ENCODE measurements at places on chromosomes 13 and 19.

GRCh38 chr19:49331616-49332055 lies 3.6 kb upstream of the CD37 start:
- DNase-seq = peak; percentile 29

GRCh38 chr19:9456018-9456689 lies 20.8 kb upstream of the ZNF266 start:
- no peak for DNase-seq

- DNase-seq = no peak
These were observed 15.2 kb downstream of the COL4A2 start for GRCh38 chr13:110322126-110322827.

DNA sequence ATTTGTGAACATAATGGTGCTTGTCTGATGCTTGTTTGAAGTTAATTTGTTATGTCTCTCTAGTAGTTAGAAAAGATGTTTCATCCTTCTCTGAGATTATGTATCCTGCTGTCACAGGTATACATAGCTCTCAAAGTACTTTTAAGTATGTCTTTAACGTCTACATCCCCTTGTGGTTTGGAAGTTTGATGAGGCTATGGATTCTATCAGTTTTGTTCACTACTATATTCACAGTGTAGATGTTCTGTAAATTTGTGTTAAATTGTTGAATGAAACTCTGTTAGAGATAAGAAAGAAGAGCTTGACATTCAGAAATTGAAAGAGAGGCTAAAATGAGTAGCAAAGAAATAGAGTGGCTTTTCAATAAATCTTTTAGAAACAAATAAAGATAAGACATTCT lies 304.6 kb upstream of the MIR17HG start:
- no peak for DNase-seq

- no peak for DNase-seq
These were observed 154.6 kb upstream of the IPO5 start for GRCh38 chr13:97798836-97799235.

DNA sequence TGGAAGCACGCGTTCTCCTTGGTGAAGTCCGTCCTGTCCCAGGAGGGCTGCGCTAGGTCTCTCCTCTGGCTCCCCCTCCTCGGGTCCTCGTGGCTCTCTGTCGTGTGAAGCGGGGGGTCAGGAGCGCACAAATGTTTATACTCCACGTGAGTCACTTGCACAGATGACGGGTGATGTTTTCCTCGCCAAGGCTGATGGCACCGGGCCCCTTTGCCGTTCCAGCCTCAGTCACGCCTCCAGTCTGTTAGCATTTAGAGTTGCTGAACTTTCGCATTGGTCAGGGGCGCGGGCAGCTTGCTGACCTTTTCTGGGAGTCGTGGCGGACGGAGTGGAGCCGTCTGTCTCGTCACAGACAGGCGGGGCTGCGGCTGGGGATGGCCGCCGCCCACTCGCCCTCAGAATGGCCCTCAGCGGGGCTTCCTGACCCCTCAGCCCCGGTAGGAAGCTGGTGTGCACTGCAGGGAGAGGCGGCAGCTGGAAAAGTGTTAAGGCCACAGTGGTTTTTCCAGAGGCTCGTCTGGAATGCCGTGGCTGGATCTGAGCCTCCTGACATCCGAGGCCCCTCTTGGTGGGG lies 13.7 kb downstream of the KLHL26 start:
- DNase-seq = no peak

DNA sequence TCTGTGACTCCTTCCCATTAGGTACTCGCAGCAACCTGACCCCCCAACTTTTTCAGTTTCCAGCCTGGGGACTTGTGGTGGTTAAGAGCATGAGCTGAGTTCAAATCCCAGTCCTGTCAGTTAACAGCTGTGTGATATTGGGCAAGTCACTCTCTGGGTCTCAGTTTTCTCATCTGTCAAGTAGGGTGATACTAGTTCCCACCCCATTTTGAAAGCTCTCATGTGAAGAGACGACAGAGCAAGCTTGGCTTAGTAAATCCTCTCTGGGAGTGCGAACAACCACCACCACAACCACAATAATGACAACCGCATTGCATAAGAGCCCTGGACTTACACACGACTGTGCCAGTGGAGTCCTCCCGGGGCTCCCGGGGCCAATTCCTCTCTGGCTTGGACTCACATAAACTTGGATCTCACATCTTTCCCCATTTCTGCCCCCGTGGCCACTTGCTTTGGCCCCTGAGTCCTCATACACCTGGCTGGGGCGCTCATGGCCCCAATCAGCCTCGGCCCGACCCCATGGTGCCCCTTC lies 454 bp downstream of the BLVRB start:
- DNase-seq = no peak

GRCh38 chr19:2475018-2475701 lies 767 bp upstream of the GADD45B start:
- DNase-seq = peak; percentile 32

DNA sequence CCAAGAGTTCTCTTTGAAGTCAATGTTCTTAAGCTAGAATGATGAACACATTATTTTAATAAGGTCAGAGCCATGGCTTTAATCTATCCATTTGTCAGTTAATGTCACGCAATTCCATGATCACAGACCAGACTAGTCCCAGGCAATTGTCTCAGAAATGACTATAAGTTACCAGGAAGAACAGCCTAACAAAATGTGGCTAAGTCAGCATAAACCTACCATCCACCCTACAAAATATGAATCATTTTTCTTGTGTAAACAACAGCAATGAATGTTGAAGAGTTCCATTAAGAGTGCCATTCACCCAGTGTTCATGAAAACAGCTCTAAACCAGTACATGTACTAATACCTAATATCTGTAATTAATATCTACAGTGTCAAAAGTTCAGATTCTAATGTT lies 127.5 kb downstream of the KCTD12 start:
- DNase-seq = no peak

- DNase-seq = no peak
These were observed 16.4 kb upstream of the EMP3 start for GRCh38 chr19:48308631-48309586.

DNA sequence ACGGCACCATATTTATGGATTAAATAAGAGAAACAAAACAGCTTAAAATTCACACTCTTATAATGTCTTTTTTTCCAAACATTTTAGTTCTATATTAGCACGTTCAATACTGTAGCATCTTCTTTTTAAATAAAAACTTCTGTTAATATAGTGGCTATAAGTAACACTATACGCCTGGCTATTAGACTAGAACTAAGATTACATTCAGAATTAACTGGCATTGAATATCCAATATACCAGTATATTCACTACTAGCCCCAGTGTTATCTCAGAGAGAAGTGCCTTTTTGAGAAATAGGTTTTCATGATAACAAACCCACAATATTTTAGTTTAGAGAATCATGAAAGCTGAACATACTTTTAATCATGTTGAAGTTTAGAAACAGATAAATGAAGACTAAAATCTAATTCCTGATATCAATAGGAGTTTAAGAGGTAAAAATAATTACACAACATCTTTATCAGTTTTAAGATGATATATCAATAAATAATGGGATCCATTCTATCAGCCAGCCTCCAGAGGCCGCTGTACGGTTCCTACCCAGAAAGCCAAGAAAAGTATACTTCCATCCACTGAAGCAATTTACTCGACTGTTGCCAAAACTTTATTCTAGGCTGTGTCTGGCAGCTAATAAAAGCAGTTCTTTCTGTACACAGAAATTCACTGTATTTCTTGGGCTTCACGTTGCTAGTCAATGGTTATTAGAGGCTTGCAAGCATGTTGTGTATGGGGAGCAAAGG lies 1113.4 kb upstream of the MIR17HG start:
- no peak for DNase-seq

DNA sequence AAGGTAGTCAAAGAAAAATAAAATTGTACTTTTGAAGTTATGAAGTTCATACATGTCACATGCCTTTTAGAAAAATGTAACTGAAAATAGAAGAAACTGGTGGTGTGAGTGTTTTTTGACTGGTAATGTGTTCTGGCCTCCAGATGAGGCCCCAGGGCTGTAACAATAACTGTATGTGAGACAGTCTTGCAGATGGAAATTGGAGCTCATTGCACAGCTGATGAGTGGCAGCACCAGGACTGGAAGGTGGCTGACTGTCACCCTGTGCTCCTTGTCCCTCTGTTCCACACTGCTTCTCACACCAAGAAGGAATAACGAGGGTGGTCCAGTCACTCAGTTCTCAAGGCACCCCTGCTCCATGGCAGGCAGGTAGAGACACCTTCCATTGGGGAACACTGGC lies 215.6 kb downstream of the SLC7A1 start:
- DNase-seq = no peak

DNA sequence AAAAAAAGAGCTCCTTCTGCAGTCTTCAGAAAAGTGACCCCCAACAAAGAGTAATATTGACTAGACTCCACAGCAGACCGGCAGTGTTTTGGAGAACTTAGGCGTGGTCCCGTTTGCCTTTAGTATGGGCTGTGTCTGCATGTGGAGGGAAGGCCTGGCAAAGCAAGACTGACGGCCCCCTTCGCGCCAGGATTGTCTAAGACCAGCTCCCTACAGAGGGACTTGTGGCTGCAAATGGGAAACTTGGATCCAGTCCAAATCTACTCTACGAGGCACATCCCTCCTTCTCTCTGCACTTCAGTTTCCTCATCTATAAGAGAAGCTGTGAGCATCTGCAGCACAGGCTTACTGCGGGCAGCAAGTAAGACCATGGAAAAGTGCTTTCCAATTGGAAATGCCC lies 350.0 kb downstream of the ZNF536 start:
- no peak for DNase-seq

DNA sequence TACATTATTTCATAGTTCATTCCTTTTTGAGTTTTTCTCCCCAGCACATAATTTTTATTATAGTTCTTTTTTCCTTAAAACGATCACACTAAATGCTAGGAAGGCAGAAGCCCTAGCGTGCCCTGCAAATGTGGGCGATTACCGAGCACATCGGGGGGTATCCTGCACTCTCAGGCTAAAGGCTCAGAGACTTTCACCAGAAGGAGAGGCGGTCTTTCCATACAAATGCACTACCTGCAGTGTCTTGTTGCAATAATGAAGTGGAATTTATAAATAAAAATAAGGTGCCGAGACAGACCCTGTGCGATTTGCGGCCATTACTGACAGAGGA lies 29.3 kb upstream of the SPACA7 start:
- DNase-seq = no peak

- DNase-seq = no peak
These were observed 102.2 kb upstream of the TUBA3C start for GRCh38 chr13:19283836-19284235.

- DNase-seq = peak; percentile 27
These were observed 6.7 kb upstream of the PLIN4 start for GRCh38 chr19:4524808-4525562.

- no peak for DNase-seq
These were observed 93.1 kb downstream of the KL start for GRCh38 chr13:33109271-33109697.

DNA sequence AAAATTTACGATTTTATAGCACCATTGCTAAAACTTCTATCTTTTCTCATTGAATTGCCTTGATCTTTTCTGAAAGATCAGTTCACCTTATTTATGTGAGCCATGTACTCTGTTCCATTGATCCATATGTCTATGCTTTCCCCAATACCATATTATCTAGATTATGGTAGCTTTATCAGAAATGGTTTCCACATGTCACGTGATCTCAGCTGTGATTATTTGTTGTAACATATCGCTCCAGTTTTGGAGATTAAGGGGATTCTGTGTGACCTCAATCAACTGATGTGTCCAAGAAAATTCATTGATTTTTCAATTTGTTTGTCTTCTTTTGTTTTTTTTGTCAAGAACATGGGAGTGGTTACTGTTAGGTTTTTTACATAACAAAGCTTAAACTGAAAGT lies 1114.5 kb upstream of the ATXN8OS start:
- DNase-seq = no peak

DNA sequence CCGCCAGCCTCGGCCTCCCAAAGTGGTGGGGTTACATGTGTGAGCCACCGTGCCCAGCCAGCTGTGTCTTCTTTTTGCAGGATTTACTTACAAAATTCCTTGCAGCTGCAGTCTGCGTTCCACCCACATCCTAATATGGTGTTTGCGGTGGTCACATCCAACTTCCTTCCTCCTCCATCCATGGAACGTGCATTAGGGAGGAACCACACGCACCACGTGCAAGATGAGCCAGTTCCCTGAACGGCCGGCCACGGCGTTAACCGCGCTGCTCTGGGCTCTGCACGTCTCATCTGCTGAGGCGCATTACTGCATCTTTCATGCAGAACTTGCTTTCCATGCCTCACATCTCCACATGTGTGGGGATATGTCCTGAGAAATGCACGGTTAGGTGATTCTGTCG lies 13.0 kb upstream of the SIGLEC11 start:
- no peak for DNase-seq

DNA sequence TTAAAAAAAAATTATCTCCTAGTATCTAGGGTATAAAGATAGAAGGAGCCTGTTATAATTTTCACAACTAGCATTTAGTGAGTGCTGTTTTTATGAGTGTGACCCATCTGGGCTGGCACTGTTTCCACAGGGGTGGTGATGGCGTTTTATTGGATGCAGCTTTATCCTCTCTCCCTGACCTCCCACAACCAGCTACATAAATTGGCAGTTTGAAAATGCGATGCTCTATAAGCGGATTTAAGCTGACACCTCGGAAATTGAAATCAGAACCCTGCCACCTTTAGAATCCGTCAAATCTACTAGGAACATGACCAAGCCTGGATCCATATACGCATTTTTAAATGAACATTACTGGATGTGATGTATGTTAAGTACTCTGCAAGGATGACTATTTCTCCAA lies 44.9 kb downstream of the MYO16 start:
- no peak for DNase-seq

GRCh38 chr13:53368948-53369347 lies 340.3 kb downstream of the OLFM4 start:
- no peak for DNase-seq

GRCh38 chr13:80671773-80672172 lies 330.8 kb upstream of the SPRY2 start:
- DNase-seq = no peak

GRCh38 chr13:91922969-91923592 lies 524.7 kb downstream of the GPC5 start:
- DNase-seq = no peak

DNA sequence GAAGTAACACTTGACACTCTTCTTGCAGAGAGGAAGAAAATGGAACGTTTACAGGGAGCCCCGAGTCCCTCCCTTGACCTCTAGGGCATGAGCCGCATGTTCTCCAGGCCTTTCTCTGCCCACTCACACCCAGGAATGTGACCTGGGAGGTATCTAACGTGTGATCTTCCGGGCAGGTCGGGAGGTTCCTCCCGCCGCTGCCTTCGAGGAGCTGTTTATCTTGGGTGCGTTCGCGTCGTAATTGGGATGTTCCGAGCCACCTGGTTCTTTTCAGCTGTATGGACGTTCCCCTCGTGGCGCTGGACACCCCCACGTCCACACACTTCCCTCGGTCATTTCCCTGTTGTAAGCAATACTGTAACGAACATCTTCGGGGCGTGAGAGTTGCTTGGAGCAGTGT lies 13.6 kb downstream of the ARID3A start:
- DNase-seq = no peak

DNA sequence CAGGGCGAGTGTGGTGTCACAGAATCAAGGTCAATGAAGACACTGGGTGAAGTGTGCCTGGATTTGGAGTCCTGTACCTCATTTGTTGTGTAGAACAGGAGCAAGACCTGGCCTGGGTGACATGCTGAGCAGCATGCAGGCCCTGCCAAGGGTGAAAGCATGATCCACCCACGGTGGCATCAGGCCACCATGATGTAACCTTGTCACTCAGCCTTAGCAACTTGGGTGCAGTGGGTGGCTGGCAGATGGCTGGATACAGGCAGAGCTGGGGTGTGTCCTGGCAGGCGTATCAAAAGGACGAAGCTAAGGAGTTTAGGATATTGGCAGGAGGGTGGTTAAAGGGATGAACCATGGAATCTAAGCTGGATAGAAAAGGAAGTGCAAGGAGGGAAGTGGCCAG lies 10.3 kb downstream of the THSD1 start:
- DNase-seq = no peak

Data from stimulated activated CD4-positive, alpha-beta T cell treated with anti-CD3 and anti-CD28 coated beads, Interleukin-15, amount 100 ng/mL, for 1 hour (primary cell).